PC-3 (cell line): ENCODE measurements at places on chromosomes 12 and 14. TPM values are rescaled to one million over a fixed set of nuclear protein-coding genes. Genes with fewer than 3 reads are reported as not detected.

The TAS2R8 gene
- total RNA-seq, result not detected in 2 replicates

The CSRP2 gene
- total RNA-seq, result 33.1 and 36.3 TPM in 2 replicates

The CATSPERB gene
- total RNA-seq, result not detected in 2 replicates

- no peak for DNase-seq
Observed at GRCh38 chr14:90567991-90568390, 171.2 kb downstream of the CALM1 start.

DNA sequence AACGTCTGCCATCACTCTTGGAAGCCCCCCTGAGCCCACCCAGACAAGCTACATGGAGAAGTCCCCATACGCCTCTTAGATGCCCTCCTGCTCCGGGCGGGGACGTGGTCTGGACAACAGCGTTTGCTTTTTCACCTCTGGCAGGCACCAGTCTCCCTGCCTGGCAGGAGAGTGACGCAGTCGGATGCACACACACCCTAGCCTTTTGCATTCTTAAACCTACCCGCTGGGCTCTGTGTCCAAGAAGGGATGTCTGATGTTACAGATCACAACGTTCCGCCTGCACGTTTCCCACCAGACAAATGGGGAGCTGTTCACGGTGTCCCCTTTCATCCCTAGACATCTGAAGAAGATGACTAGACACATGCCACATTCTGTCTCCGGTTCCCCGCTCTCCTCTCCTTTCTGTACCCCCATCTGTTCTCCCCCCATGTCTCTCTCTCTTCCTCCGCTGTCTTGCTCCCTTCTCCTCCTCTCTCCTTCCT lies 100.2 kb downstream of the RIMBP2 start:
- no peak for DNase-seq

- DNase-seq, result peak; percentile 78
Observed at GRCh38 chr12:106282457-106283097, 20.0 kb upstream of the TCP11L2 start.
